HT1080 (cell line): ENCODE measurements at places on chromosomes 1 and 21. TPM values are rescaled to one million over a fixed set of nuclear protein-coding genes. Genes with fewer than 3 reads are reported as not detected.
A peak's percentile ranks its signal among the peaks of the same experiment; 100 is the strongest.

HRNR gene
- total RNA-seq, result not detected in 2 replicates

PLPPR4 gene
- total RNA-seq, result 0.05 TPM in 1 of 2 replicates, not detected in the other

TINAGL1 gene
- 14.5 and 16.0 TPM in 2 replicates for total RNA-seq

PLA2G2D gene
- total RNA-seq, result not detected in 2 replicates

RIMKLA gene
- 0.33 and 0.61 TPM in 2 replicates for total RNA-seq

KIFAP3 gene
- total RNA-seq, result 8.9 and 9.7 TPM in 2 replicates

CA6 gene
- not detected in 2 replicates for total RNA-seq

DNAJC28 gene
- total RNA-seq, result 0.68 TPM in 1 of 2 replicates, not detected in the other

CR1 gene
- total RNA-seq, result not detected in 2 replicates

TRPM2 gene
- 0.40 and 1.4 TPM in 2 replicates for total RNA-seq

MROH9 gene
- not detected in 2 replicates for total RNA-seq

VAV3 gene
- 3.7 and 5.7 TPM in 2 replicates for total RNA-seq

CIART gene
- 3.2 and 5.7 TPM in 2 replicates for total RNA-seq

PARS2 gene
- 7.6 and 8.6 TPM in 2 replicates for total RNA-seq

SYPL2 gene
- total RNA-seq, result 0.05 and 0.17 TPM in 2 replicates

LENEP gene
- total RNA-seq, result 0.64 TPM in 1 of 2 replicates, not detected in the other

GRCh38 chr1:222926566-222926965 is 111.7 kb downstream of the DISP1 start:
- DNase-seq, result peak; percentile 32

- DNase-seq, result no peak
Observed at GRCh38 chr1:96080925-96081324, 640.7 kb upstream of the PTBP2 start.

GRCh38 chr1:228837817-228838716 is 102.8 kb downstream of the RHOU start:
- DNase-seq, result peak; percentile 75

GRCh38 chr1:240414237-240414636 is 197.7 kb downstream of the GREM2 start:
- DNase-seq, result no peak

- DNase-seq, result no peak
Observed at GRCh38 chr1:219837994-219838294, 90.4 kb downstream of the SLC30A10 start.

DNA sequence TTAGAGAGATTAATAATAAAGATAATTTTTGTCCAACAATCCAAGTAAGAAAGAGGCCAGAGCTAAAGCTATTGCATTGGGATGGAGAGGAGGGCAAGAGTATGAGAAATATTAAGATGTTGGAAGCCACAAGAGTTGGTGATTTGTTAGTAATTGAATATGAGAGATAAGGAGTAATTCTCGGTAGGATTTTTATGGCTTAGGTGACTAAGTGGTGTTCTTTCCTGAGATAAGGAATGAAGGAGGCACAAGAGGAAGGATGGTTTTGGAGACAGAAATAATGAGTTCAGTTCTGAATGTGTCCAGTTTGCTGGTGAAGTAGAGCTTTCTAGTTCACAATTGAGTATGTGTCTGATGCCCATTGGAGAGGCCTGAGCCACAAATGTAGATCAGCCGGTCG is 9.4 kb downstream of the TRMT13 start:
- DNase-seq, result no peak

DNA sequence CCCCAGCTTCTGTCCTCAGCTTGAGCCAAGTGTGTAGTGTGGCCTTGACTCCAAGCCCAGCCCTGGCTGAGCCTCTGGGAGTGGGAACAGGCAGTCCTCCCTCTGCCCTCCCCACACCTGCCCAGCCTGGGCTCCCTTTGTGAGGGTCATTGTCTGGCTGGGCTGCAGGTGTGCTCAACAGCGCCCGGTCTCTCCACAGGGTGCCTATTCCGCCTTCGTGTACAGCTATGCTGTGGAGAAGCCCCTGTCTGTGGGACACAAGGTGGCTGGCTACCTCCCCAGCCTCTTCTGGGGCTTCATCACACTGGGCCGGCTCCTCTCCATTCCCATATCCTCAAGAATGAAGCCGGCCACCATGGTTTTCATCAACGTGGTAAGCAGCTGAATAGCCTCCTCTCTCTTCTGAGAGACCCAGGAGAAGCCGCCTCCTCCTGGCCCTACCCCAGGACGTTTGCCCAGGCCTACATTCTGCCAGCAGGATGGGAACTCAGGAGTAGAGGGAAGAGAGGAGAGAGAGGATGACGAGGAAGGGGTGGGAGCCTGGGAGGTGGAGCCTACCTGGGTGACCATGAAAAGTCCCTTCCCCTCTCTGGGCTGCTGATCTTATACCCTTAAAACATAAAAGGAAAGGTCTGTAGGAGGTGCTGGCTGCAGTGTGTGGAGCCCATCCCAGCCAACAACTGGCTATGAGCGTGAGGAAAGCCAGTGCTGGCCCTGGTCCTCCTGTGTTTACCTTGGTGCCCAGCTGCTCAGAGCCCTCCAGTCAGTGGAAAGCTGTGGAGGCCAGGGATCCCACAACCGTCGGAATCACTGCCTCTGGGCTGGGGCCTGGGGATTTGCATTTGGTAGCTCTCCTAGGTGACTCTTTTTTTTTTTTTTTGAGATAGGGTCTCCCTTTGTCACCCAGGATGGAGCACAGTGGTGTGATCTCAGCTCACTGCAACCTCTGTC is 45.7 kb downstream of the ELK4 start:
- no peak for DNase-seq

- no peak for DNase-seq
Observed at GRCh38 chr21:46057111-46057709, 40.7 kb upstream of the COL6A2 start.

- DNase-seq, result no peak
Observed at GRCh38 chr1:77170687-77171086, 48.5 kb downstream of the PIGK start.

- DNase-seq, result peak; percentile 10
Observed at GRCh38 chr1:236854605-236854983, 59.5 kb downstream of the MTR start.

DNA sequence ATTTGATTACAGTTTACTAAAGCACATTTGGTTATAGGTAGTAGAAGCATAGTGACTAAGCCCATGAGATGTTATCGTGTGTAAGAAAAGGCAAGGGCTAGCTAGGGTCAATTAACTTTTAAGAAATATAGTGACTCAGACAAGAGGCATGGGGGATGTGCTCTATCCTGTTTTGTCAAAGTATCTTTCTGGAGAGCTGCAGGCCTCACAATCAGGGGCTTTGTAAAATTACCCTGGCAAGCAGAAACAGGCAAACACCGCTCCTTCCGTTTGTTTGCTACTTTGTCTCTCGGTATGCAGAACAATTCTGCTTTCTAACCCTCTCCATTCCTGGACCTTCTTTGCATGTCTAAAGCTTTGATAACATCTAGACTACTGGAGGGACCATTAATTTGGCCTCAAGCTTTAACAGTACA is 26.1 kb upstream of the ZNF697 start:
- peak; percentile 86 for DNase-seq

DNA sequence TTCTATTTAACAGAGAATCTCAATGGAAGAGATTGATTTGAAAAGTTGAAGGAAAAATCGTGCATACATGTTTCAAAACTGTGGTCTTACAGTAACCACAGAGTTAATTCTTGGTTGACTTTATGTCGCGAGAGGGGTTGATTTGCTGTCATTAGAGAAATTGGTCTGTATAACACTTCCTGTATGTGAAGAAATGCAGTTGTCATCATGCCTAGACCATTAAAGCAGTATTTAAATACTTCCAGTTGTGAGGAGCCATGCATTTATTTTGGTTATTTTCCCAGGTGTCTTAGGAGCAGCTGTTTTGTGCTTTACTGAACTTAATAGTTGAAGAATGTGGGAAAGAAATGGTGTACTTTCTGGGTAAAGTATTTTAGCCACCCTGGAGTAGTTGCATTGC is 76.2 kb downstream of the NFIA start:
- no peak for DNase-seq

GRCh38 chr1:153573351-153573750 is 7.7 kb upstream of the S100A2 start:
- no peak for DNase-seq

DNA sequence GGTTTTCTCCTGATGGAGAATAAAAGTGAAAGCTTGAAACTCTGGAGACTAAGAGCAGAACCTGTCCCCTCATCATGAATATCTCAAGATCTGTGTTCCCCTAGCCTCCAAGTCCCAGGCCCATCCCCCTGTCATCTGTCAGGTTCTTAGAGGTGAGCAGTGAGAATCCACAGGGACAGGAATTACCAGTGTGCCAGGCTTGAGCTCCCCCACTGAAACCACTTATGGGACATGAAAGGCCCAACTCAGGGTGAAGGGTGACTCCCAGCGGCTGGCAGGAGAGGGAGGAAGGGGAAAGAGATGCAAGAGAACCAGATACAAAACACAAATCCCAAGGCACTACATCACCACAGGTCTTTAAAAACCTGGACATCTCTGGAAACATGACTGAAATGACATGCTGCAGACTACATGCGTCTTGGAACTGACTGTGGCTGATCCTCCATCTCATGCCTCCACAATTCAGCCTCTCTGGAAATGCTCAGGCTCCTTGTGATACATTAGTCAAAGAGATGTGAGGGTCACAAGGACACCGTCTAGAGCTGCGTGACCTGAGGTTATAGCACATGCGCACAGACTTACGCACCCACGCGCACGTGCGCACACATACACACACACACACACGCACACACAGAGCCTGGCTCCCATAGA is 6.8 kb upstream of the LY9 start:
- DNase-seq, result no peak

DNA sequence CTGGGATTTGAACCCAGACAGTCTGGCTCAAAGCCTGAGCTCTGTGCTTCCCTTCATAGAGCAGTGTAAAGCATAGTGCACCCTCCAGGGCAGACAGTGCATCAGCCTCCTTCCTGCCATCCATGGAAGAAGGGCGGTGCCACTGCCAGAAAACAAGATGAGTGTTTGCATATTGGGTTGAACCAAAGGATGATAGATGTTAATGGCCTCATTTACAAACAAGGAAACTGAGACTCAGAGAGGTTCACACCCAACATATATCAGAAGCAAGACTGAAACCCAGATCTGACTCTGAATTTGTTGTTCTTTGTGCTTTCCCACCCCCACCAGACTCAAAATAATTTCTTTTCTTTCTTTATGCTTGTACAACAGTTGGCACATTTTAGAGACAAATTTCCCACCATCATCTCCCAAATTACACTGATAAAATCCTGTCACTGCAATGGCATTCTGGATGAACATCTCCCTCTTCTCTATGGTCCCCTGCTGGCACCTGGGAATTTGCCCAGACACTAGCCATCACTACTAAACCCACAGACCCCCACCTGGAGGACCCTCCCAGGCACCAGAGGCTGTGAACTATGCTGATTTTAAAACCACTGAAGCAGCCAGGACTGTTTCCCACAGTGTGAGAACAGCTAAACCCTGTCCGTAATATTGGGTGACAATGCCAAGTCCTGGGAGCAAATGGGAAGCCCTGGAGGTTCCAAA is 45.4 kb upstream of the MPZL1 start:
- DNase-seq, result no peak

DNA sequence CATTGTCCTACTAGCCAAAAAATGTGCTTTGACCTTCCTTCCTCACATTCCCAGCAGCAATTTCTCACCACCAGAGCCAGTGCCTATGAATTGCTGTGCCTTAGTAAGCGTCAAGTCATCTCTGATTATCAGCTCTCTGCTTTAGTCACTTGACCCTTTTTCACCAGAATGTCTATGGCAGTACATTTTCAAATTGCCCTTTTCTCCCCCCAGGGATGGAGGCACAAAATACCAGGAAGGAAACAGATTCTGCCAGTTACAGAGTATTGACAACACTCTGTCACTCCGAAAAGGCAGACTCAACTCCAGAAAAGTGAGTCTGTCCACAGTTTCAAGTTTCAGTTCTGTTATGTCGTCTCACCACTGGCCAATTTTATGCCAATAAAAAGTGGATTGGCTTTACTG is 167.4 kb downstream of the TNFSF18 start:
- DNase-seq, result no peak

GRCh38 chr1:97832481-97832880 is 88.4 kb downstream of the DPYD start:
- DNase-seq, result no peak

DNA sequence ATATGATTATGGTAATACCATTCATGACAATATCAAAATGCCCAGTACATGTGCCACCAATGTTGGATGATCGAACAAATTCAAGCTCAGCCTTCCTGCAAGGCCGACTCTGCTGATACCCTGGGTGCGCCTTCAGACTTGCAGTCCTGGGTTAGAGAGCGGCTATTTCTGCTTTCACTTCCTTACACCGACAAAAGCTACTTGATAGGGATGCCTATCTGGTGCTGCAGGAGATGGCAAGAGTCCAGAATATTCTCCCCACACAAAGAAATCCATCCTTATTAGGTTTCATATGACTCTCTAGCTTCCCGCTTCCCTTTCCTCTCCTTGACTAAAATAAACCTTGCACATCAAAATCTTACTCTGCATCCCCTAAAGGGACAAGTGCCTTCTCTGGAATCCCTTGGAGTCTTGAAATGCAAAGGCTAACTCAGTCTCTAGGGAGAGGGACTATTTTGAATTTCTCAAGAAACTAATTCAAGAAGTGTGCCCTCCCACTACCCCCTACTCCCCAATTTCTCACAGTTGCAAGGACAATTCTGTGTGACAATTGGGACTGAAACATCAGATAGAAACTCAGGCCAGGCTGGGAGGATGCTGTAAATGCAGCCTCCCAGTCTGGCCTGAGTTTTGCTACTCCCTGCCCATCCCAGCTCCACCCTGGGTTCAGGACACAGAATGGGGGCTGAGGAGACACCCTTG is 103.1 kb upstream of the USP24 start:
- no peak for DNase-seq

- DNase-seq, result no peak
Observed at GRCh38 chr1:225890346-225891228, 1.6 kb upstream of the LEFTY1 start.

DNA sequence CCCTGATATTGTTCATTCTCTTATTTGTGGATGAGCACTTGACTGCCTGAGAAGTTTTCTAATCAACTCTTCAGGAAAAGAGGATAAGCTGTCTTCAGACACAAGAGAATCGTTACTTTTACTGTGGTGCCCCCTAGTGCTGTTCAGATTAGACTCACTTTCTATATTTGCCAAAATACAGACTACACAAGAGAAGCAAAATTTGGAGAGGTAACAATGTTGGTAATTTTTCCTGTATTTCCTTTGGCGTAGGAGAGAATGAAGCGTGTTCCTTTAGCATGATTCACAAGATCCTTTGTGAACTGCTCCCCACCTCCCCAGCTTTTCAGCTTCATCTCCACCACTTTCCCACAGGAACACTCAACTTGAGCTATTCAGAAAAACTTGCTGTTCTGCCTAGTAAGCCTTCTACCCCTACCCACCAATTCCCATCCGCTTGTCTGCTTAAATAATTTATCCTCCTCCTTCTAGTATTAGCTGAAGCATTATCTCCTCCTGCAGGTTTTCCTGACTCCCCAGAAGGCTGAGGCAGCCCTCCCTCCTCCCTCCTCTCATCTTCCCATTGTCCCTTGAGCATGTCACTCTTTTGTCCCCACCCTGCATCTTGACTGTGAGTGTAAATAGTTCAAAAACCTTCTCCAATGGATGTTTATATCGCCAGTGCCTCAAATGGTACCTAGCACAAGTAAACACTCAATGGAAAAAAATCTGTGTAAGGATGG is 4.5 kb downstream of the TNFSF4 start:
- DNase-seq, result peak; percentile 59
